ENCODE measurements at places on chromosomes 1 and 21.

- DNase-seq = no peak
Observed at GRCh38 chr1:231860221-231861088, 233.9 kb downstream of the DISC1 start.

GRCh38 chr1:175319112-175319911 is 126.7 kb upstream of the KIAA0040 start:
- DNase-seq = peak; percentile 63

DNA sequence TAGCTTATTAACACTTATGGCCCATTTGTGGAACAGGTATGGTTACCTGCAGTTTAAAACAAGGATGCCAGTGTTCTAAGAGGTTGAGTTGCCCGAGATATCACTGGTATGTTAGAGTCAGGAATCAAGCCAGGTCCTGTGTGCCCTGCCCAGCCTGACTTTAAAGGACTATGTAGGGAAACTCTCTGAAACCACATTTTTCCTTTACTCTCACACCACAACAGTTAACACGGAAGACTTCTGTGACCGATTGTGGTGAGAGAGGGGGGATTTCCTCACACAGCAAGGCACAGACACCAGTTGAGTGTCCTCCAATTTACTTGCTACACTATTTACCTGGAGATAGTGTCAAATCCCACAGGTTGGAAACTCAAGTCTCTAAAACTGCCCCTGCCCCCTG is 47.8 kb downstream of the UCK2 start:
- DNase-seq = no peak

GRCh38 chr21:42564561-42564971 is 50.9 kb downstream of the SLC37A1 start:
- peak; percentile 17 for DNase-seq

- DNase-seq = no peak
Observed at GRCh38 chr1:231139125-231139649, 22.7 kb upstream of the TRIM67 start.

DNA sequence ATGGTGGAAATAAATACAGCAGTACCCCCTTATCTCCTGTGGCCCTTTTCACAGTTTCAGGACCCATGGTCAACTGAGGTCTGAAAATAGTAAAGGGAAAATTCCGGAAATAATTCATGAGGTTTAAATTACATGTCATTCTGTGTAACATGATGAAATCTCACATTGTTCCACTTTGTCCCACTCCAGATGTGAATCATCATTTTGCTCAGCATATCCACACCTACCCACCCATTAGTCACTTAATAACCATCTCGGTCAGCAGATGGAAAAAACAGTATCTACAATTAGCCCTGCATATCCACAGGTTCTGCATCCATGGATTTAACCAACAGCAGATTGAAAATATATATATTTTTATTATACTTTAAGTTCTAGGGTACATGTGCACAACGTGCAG is 86.9 kb upstream of the GORAB start:
- no peak for DNase-seq

DNA sequence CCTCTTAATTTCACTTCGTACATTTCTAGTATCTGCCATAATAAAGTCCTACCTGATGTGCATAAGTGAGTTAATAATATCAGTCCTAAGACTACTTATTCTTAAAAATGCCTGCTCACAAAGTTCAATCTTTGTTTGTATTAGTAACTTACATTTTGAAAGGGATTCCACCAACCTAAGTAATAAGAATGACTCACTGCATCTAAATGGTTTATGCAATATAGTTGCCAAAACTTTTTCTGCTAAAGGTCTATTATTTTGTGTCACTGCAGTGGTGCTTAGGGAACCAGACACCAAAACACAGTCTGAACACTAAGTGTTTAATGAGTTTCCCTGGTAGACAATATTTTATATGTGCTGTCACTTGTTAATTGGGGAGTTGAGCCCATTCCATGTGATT is 1.8 kb downstream of the ZNF669 start:
- DNase-seq = no peak

DNA sequence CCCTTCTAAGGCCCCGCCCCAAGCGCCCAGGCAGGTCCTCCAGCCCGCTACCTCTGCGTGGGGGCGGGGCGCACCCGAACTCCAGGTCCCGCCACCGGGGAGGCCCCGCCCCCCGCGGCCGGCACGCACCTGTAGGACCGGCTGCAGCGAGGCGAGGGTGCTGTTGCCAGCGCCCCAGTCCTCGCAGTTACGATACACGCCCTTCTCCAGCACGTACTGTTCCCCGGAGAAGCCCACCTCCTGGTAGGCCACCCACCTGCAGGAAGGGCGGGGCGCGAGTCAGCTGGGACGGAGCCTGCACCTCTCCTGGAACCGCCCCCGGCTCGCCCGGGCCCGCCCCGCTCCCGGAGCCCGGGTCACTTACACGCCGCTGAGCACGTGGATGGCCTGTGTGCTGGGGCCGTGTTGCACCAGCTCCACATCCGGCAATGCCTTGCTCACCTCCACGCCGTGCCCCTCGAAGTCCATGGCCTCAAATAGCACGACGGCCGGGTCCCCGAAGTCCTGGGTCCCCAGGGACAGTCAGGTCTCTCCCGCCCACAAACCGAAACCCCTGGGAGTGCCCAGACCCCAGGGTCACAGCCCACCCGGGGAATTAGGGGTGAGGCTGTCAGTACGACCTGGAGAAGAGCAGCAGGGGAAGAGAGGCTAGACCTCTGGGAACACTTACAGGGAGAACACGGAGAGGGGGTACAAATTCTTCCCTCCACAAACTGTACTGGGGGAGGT is 17.3 kb downstream of the CRYBG2 start:
- no peak for DNase-seq

GRCh38 chr1:43052322-43052721 is 93.7 kb upstream of the SLC2A1 start:
- no peak for DNase-seq

- no peak for DNase-seq
Observed at GRCh38 chr1:118100686-118101514, 84.1 kb downstream of the SPAG17 start.

Measured in dorsolateral prefrontal cortex (tissue), 122 donors.